Aortic smooth muscle cell (primary cell): ENCODE measurements at places on chromosomes 1 and 21. TPM values are rescaled to one million over a fixed set of nuclear protein-coding genes. Genes with fewer than 3 reads are reported as not detected.

Gene MYOCOS
- total RNA-seq: 0.06 TPM in 1 of 2 replicates, not detected in the other

Gene PTGFR
- 30.3 and 37.7 TPM in 2 replicates for total RNA-seq

Gene CR2
- not detected in 2 replicates for total RNA-seq

Gene VTCN1
- not detected in 2 replicates for total RNA-seq

Gene PHLDA3
- 41.2 and 51.4 TPM in 2 replicates for total RNA-seq

Gene FCRL5
- total RNA-seq: not detected in 2 replicates

Gene CLEC20A
- not detected in 2 replicates for total RNA-seq

Gene HMCN1
- 151 and 368 TPM in 2 replicates for total RNA-seq

Gene GPR3
- total RNA-seq: 0.19 and 0.53 TPM in 2 replicates

Gene OPTC
- total RNA-seq: not detected in 2 replicates

Gene RHOU
- total RNA-seq: 0.26 and 0.87 TPM in 2 replicates

Gene SLAMF9
- total RNA-seq: 0.44 and 1.2 TPM in 2 replicates

Gene SPATA1
- 0.92 and 0.93 TPM in 2 replicates for total RNA-seq

Gene LMOD1
- total RNA-seq: 25.8 and 61.5 TPM in 2 replicates

Gene NDUFS5
- total RNA-seq: 751 and 785 TPM in 2 replicates

Gene S100A7A
- not detected in 2 replicates for total RNA-seq

Gene RPL22
- 184 and 209 TPM in 2 replicates for total RNA-seq

Gene BMP8B
- under 0.01 TPM in 1 of 2 replicates, not detected in the other for total RNA-seq

Gene LCE1F
- not detected in 2 replicates for total RNA-seq

Gene ACKR1
- not detected in 2 replicates for total RNA-seq

Gene GPR25
- not detected in 2 replicates for total RNA-seq

Gene CENPL
- 15.4 and 20.7 TPM in 2 replicates for total RNA-seq

Gene FYB2
- total RNA-seq: not detected in 2 replicates

Gene MYOC
- 0.13 and 0.37 TPM in 2 replicates for total RNA-seq

Gene SMCP
- not detected in 2 replicates for total RNA-seq

Gene SEMA6C
- total RNA-seq: 0.53 and 1.1 TPM in 2 replicates

Gene PCP4
- not detected in 2 replicates for total RNA-seq

Gene LENEP
- 0.66 and 0.99 TPM in 2 replicates for total RNA-seq

Gene PALMD
- total RNA-seq: 19.4 and 78.2 TPM in 2 replicates

Gene PLEKHN1
- 0.25 and 0.26 TPM in 2 replicates for total RNA-seq

Gene MACF1
- 344 and 375 TPM in 2 replicates for total RNA-seq

Gene CFHR2
- total RNA-seq: not detected in 2 replicates

Gene WNT3A
- not detected in 2 replicates for total RNA-seq

Gene TNNT2
- not detected in 2 replicates for total RNA-seq

Gene C21orf91
- 4.0 and 4.4 TPM in 2 replicates for total RNA-seq

Gene NGF
- total RNA-seq: 7.7 and 12.7 TPM in 2 replicates

Gene ITLN2
- not detected in 2 replicates for total RNA-seq

Gene CELA3A
- total RNA-seq: not detected in 2 replicates

Gene PGLYRP3
- not detected in 2 replicates for total RNA-seq

Gene MROH9
- total RNA-seq: 0.06 and 0.13 TPM in 2 replicates

Gene OR2T35
- total RNA-seq: not detected in 2 replicates

Gene KCNE2
- not detected in 2 replicates for total RNA-seq

Gene IL24
- total RNA-seq: not detected in 2 replicates

Gene LIN28A
- not detected in 2 replicates for total RNA-seq

Gene TAS1R1
- total RNA-seq: 0.40 and 0.44 TPM in 2 replicates

Gene CFAP45
- 1.3 TPM in 2 replicates for total RNA-seq

Gene WNT9A
- total RNA-seq: 0.44 and 0.79 TPM in 2 replicates

Gene DNALI1
- 4.4 and 8.7 TPM in 2 replicates for total RNA-seq

Gene S100A14
- 0.25 and 0.26 TPM in 2 replicates for total RNA-seq
